Dermis microvascular lymphatic vessel endothelial cell (primary cell): ENCODE measurements at places on chromosomes 3 and 15.

DNA sequence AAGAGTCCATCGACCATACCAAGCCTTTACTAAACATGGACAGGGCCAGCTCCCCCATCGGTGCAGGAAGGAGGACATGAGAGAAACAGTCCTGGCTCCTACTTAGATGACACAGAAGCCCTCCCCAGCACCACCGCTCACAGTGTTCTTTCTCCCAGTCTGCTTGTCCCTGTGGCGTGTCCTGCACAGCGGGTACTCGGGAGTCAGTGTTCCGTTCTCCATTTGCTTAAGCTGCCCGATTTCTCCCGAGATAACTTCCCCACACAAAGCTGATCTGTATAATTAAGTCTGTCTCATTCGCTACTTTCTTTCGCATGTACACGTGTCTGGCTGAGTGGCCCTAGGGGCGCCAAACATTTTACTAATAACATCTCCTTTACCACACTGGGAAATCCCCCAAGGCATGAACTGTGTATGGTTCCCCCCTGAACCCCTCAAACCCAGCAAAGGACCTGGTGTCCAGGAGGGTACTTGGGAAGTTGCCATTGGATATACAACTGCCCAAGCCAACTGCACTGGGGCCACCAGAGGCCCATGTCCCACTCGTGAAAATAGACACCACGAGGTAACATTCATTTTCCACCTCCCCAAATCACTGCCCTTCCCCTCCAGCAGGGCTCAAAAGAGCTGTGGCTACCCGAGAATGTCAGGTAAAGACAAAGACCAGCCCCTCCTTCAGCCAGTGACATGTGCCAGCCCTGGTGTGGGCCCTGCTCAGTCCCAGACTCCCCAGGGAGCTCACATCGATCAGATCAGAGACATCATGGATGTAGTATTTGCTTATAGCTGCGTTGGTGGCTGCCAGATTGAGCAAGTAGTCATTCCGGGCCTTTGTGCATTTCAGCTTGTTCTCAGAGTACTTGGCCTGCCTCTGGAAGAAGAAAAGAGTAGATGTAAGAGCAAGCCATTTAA is 96.5 kb upstream of the RAD18 start:
- DNase-seq: no peak

DNA sequence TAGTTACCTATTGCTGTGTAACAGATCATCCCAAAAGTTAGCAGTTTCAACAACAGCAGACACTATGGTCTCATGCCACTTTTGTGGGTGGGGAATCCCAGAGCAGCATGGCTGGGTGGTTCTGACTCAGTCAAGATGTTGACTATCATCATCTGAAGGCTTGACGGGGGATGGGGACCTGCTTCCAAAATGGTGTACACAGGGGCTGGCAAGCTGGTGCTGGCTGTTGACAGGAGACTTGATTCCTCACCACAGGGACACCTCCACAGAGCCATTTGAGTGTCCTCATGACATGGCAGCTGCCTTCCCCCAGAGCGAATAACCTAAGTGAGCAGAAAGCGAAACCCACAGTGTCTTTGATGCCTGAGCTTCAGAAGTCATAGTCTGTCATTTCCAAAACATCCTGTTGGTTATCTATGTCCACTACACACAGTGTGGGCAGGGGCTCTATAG is 19.1 kb downstream of the DNAJB8 start:
- no peak for DNase-seq

DNA sequence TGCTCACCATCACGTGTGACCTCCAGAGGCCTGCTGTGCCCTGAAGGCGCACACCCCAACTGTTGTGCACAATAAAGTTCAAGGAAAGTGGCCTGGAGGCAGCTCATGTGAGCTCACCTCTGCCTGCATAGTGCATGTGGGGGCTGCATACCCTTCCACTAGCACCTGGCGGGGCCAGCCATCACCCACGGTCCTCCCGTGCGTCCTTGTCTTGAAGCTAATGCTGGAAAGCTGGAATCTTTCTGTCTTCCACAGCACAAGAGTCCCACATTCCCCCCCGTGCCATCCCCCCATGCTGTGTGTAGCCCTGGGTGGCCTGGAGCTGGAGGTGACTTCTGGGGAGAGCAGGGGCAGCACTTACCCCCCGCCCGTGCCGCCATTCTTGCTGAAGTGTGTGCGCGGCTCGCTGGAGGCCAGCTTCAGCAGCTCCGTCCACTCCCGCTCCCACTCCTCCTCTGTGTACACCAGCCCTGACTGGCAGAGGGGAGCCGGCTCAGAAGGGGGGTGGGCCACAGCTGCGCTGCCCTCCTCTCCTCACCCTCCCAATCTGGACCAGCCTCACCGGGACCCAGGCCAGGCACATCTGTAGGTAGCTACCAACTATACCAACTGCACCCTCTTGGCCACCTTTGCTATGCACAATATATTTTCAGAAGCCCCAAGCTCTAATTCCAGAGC is 199.5 kb downstream of the KLF13 start:
- no peak for DNase-seq

- no peak for DNase-seq
These were observed 23.6 kb upstream of the LINGO1 start for GRCh38 chr15:77656294-77656693.
